ENCODE measurements at places on chromosomes 3 and 15.

- DNase-seq: no peak
These were observed 85.5 kb downstream of the WNT7A start for GRCh38 chr3:13794322-13794721.

- DNase-seq: peak; percentile 55
These were observed at the start of gene RFTN1 for GRCh38 chr3:16513141-16514020. RFTN1 (minus strand) TSS chr3:16513699; CDS start chr3:16493869, 19,830 bp downstream.

DNA sequence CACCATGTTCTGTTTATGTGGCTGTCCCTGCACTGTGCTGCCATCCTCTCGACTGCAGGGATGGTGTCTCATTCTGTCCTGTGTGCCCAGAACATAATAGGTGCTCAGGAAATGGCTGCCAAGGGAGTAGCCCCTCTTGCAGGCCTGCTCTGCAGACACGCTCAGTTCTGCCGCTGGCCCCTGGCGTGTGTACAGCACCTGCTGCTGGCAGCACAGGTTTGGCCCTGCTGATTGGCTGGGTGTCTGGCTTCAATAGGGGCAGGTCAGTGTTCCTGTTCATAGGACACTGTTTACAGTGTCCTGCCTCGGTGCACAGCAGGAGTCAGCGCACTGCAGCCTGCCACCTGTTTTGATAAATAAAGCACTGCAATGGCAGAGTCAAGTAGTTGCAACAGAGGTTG is 146.9 kb downstream of the DNAJB8 start:
- DNase-seq: no peak

DNA sequence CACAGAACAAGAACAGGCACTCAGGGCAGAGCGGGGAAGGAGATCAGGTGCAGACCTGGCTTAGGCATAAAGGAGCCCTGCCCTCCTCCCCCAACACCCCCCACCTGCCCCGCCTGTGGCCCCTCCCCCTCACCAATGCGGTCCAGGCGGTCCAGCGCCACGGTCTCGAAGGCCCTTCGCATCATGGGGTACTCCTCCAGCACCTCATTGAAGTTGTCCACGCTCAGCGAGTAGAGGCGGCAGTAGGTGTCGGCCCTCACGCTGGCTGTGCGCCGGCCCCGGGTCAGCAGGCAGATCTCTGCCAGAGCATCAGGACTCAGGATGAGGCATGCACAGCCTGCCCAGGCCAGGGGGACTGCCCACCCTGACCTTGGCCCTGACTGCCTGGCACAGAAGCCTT is 44.8 kb downstream of the HCN4 start:
- no peak for DNase-seq

GRCh38 chr3:54964081-54964480 is 36.2 kb upstream of the LRTM1 start:
- DNase-seq: no peak

GRCh38 chr3:12681089-12681942 is 17.4 kb upstream of the RAF1 start:
- no peak for DNase-seq

DNA sequence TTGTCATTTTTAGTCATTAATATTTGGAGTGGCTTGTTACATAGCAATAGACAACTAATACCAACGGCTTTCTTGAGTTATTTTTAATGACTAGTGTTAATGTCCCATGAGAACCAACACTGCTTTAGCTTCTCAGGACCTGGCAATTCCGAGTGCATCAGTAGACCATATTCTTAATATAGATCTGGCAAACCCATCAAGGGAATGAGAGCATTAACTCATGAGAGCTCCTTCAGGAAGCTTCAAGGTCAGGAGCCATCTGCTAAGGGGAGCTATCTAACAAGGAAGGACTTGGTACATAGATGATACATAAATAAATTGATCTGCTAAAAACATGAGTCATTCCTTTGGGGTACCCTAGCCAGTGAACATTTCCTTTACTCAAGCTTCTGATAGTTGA is 122.6 kb upstream of the EPHA3 start:
- DNase-seq: no peak
